ENCODE measurements at places on chromosomes 11 and 22.

DNA sequence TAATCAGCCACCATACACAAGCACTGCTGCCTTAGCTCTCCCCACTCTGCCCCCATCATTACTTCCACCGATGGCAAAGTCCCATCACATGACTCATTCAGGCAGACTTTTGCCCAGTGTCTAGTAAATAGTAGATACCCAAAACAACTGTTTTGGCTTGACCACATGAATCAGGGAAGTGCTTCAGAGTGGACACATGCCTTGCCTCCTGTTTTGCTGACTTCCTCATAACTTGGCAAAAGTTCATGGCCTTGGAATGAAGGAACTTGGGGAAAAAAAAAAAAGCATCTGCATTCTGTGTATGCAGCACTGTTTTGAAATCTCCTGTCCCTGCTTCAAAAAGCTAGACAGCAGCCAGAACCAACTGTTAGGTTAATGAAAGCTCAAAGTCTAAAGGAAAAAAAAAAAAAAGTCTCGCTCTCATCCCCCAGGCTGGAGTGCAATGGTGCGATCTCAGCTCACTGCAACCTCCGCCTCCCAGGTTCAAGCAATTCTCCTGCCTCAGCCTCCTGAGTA, 335.3 kb downstream of the FAM181B start:
- DNase-seq = no peak

DNA sequence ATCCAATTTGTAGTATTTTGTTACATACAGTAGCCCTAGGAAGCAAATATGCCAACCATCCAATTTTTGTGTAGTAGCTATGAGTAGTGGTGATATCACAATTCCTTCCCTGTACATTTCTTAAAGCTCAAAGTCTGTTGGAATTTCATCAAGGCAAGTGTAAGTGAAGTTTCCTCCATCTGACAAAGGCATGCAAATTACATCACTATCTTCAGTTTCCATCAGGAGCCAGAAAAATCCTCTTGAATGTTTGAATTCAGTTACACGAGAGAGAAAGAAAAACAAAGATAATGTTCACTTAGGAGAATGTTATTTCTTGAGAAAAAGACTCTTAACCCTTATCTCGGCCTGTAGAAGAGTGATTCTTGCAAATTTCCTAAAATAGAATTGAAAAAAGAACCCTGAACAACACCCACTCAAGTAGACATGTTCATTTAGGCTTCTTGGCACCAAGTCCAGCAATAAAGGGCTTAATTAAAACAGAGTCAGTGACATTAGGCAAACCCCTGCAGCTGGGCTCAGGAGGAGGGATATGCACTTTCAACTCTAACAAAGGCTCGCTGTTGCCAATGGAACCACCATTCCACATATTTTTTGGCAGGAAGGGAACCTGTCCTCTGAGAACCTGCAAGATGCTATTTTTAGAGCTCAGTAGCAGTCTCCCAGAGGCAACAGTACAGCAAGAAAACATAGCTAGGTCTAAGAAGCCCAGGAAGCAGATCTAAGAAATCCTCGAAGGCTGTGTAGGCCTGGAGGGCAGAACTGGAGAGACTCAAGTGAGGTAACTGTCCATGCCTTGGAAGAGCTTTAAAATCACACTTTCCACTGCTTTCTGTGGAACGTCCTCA, 144.6 kb downstream of the CCDC81 start:
- DNase-seq = no peak

GRCh38 chr11:121814962-121815361, 301.1 kb downstream of the BLID start:
- no peak for DNase-seq

DNA sequence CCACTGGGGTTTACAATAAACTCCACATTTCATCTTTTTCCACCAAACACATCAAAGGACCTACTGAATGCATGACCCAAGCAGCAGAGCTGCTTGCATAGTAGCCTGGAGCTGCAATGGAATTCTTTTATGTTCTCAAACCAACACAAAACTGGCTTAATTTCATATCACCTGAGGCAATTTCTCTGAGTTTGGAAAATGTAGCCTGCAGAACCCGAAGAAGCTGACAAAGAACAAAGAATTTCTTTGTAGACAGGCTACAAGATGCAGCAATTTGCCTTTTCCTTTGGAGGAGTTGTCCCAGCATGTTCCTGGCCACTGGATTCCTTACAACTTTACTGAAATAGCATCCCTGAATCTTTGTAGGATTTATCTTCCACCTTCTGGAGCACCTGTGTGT, 5.5 kb upstream of the TECTA start:
- no peak for DNase-seq

DNA sequence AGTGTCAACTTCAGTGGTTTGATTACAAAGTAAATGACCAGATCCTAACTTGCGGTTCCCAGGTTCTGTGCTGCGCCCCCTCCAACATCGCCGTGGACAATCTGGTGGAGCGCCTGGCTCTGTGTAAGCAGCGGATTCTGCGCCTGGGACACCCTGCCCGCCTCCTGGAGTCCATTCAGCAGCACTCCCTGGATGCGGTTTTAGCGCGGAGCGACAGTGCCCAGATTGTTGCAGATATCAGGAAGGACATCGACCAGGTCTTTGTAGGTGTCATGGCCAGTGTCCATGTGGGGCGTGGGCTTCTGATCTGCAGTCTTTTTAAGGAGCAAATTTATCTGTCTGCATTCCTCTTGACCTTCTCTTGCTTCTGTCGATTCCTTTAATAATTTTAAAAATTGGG, 11.1 kb downstream of the IGHMBP2 start:
- no peak for DNase-seq

DNA sequence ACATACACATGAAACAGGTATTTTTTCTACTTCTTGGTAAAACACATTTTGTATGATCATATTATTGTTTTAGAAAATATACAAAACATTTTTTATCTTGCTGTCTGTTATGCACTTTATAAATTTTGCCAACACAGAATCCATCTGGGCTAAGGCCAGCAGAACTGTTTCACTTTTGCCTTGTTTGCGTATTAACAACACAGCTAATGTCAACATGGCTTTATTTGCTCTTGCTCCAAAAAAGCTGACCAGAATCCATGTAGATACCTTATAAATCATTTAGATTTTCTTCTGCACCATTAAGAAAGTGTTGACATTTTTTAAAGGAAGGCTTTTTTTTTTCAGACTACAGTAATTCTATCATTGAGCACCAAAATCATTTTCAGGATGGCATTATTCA, 58.1 kb upstream of the PGR start:
- no peak for DNase-seq

DNA sequence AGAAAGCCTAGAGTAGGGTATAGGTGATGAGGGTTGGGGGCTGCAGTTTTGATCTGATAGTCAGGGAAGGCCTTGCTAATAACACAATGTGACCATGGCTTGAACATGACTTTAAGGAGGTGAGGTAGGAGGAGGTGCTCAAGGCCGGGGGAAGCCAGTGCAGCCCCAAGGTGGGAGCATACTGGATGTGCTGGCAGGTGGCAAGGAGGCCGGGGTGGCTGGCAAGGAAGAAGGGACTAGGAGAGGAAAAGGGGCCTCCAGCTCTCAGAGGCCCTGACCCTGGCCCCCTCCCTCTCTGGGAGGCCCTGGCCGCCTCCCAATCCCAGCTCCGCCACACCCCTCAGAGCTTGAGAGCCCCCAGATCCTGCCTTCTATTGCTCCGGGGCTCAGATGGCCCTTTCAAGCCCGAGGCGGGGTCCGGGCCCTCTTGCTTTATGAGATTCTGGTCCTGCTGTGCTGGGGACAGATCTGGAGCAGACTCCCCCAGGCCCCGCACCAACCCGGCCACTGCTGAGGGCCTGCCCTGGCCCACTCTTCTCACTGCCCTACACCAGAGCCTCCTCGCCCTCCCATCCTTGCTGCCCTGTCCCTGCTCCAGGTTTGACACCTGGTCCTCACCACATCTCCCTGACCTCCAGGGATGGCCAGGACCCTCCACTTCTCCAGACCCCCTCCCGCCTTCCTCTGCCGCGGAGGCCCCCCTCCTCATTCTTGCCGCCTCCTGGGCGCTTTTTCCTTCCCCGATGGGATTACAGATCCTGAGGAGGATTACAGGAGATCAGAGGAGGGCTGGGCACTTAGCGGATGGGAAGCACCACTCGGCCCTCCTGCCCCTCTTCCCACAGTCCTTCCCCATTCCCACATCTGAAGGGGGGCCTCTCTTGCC, 1.8 kb downstream of the PITPNM1 start:
- no peak for DNase-seq

GRCh38 chr11:39968071-39968470, 1491.4 kb downstream of the LRRC4C start:
- no peak for DNase-seq

GRCh38 chr11:10694486-10695239, 1.1 kb upstream of the IRAG1 start:
- no peak for DNase-seq

- peak; percentile 91 for DNase-seq
Observed at GRCh38 chr22:46061501-46062231, 84.7 kb upstream of the WNT7B start.

GRCh38 chr22:37276776-37277175, 5.5 kb upstream of the CYTH4 start:
- no peak for DNase-seq
